Caki2 (cell line): ENCODE measurements at places on chromosomes 5 and 9. TPM values are rescaled to one million over a fixed set of nuclear protein-coding genes. Genes with fewer than 3 reads are reported as not detected.
A peak's percentile ranks its signal among the peaks of the same experiment; 100 is the strongest.

PCDHGA12 gene
- not detected in 2 replicates for total RNA-seq

C5orf34 gene
- total RNA-seq, result 12.3 and 21.5 TPM in 2 replicates

- no peak for DNase-seq
Observed at GRCh38 chr9:136910901-136911245, 24.6 kb downstream of the TRAF2 start.

GRCh38 chr5:95761771-95762651 lies 30.9 kb downstream of the RHOBTB3 start:
- peak; percentile 39 for DNase-seq

GRCh38 chr5:27701931-27702903 lies 663.8 kb upstream of the CDH9 start:
- peak; percentile 73 for DNase-seq

GRCh38 chr5:15234911-15235310 lies 265.1 kb upstream of the FBXL7 start:
- DNase-seq, result no peak

DNA sequence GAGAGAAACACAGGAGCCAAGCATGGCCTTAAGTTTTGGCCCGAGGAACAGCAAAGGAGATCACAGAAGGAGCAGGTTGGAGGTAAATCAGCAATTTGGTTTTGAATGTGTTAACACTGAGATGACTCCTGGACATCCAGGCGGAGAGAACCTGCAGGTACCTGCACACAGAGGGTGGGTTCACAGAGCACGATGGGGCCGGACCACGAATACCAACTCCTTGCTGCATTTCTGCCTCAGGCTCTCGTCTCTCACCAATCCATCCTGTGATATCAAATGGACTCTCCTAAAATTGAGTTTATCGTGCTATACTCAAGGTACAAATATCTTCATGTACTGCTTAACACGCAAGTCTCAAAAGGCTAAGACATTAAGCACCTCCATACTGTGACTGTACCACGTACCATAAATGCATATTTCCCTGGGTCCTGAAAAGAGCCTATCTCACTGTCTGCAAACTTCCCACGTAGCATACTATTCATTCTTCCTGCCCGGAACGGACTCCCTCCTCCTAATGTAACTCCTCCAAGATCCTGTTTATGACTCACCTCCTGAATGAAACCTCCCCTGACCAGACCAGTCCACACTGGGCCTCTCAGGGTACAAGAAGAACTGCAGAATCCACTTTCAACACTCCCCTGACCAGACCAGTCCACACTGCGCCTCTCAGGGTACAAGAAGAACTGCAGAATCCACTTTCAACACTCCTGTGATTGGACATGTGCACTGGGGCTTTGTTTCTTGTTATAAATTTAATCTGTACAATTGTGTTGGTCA lies 380.8 kb upstream of the RFX3 start:
- peak; percentile 37 for DNase-seq

DNA sequence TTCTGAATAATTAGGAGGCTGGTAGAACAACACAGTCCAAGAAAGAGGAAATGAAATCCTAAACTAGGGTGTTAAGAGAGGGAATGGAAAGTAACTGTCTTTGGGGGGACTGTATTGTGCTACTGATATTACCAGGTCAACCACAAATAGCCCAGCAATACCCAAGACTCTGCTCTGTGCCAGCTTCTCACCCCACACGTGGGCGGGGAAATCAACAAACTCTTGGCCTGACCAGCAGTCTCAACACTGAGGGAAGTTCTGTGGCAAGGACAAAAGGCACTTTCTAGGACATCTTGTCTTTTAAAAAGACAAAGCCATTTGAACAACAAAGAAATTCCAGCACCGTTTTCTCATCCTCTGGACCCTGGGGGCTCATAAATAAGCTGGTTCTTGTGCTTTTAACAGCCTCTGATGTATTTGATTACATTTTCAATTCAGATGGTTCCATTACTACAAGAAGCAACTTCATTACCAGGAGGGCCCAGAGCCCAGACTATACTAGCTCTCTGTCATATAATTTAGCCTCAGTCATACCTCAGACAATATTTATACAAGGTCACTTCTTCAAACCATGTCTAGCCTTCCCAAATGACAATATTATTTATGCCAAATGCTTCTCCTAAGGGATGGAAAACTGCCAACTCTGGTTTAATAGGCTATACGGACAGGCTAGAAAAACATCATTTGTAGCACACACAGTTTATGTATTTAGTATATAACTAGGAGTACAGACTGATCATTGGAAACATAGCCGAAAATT lies 297.8 kb downstream of the CWC27 start:
- no peak for DNase-seq

- DNase-seq, result no peak
Observed at GRCh38 chr5:159921721-159922120, 5.4 kb downstream of the ADRA1B start.

DNA sequence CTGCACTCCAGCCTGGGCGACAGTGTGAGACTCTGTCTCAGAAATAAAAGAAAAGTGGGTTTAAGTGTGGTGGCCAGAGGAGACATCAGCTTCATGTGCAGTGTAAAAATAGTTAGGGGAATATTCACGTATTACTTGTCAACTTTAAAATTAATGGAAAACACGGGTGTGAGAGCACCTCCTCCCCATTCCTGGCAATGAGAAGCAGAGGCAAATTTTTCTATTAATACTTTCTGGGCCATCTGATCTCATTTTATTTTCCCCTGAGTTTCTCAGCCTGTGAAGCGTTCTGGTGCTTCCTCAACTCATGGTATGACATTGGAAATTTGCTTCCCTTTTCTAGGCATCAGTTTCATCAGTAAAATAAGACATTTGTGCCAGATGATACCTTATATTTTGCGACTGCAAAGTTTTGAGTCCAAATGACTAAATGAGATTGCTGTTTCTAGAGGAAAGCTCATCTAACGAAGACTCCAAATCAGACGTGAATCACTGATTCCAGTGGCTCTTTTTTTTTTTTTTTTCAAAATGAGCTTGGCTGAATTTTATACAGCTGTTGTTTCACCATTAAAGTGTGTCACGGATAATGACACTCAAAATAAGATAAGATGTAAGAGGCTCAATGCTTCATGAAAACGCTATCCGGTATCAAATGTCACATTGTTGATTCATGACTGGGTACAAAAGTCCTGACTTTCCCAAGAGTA lies 104.6 kb downstream of the MSX2 start:
- DNase-seq, result no peak

DNA sequence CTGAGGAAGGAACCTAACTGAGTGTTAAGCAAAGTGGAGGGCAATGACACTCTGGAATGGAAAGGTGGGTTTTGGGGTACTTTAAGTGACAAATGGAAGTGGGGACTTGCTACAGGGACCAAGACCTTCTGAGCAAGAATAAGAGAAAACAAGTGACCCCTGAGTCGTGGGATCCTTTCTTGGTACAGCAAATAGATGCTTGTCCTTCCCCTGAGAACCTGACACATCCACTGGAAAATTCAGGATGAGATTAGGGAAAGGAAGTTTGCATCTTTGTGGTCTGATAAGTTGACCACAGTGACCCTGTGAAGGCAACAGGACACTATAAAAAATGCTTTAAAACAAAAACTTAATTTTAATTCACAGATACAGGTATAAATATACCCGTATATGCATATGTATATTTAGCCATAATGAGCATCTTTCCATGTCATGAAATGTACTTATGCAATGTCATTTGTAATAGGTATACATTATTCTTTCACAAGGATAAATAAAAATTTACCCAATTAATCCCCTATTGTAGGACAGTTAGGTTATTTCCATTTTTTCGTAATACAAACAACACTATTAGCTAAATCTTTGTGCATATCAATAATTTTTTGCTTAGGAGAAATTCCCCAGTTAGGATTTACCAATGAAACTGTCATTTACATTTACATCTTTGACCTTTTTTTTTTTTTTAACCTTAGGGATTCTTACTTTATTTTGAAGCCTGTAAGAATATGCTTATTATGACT lies 2.0 kb upstream of the IRF1 start:
- DNase-seq, result no peak

- no peak for DNase-seq
Observed at GRCh38 chr9:93126825-93127368, 7.2 kb downstream of the NINJ1 start.

DNA sequence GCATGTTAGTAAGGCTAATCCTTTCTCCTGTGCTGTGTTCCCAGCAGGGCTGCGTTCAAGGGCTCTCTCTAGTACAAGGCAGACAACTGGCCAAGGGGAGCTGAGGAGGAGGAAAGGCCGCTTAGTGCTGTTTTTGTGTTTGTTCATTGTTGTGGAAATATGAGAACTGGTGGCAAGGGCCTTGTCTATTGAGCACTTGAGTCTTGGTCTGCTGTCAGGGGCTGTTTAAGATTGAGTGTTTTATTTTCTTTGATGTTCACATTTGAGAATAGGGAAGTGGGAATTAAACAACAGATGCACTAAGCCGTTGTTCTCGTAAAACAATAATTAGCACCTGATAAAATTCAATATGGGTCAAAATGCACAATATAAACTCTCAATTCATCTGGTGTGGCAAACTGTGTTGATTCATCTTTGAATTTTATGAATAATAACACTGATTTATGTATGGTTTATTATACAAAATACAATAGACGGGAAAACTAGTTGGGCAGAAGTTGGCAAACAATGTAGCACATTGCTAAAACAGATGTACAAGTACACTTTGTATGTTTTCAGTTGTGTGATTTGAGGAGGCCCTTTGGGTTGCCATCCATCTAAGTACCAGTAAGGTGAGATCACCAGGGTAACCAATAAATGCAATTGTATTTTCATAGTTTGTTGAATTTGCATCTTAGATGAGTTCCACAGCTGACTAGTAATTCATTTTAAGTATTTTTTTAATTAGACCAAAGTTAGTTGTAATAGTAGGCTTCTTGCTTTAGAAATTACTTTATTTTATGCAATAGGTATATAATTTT lies 97.6 kb upstream of the GRHPR start:
- no peak for DNase-seq

GRCh38 chr5:147169901-147170300 lies 64.9 kb upstream of the STK32A start:
- no peak for DNase-seq

DNA sequence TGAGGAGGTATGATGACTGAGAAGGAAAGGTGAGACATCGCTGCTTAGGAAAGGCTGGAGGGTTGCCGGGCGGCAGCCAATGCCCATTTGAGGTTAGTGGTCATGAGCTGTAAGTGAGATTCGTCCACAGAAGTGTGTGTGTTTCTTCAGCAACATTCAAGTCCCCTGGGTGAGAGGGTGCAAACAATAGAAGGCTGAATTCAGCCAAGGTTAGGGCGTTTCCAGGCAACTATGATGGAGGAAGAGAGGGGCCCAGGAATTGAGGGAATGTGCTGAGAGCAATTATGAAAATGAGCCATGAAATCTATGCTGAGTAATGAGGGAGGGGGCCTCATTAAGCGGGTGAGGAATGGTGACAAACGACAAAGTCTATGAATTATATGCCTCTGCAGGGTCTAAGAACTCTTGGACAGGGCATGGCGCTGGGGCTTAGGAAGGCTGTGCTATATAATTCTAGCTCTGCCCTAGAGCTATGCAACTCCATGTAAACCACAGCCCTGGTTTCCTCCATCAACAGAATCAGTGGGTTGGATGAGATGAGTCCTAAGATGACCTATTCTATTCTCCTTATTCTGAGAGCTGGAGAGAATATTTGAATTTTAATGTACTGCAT lies 96.0 kb downstream of the SLIT3 start:
- DNase-seq, result no peak

GRCh38 chr9:86168256-86168655 lies 68.9 kb upstream of the GOLM1 start:
- no peak for DNase-seq

DNA sequence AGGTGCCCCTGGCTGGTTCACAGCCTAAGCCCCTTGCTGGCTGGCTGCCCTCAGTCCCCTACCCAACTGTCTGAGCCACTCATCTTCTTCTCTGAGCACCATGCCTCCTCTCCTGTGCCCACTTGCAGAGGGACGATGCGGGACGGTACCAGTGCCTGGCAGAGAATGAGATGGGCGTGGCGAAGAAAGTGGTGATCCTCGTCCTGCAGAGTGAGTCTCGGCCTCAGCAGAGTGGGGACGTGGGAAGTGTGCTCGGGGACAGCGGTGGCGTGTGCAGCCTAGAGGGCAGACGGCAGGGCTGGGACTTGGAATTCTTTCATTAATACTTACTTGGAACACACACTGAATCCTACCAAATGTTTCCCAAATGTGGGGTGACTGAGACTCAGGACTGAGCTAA lies 34.3 kb upstream of the ASS1 start:
- no peak for DNase-seq

GRCh38 chr9:121645853-121646807 lies 5.3 kb upstream of the DAB2IP start:
- peak; percentile 65 for DNase-seq

DNA sequence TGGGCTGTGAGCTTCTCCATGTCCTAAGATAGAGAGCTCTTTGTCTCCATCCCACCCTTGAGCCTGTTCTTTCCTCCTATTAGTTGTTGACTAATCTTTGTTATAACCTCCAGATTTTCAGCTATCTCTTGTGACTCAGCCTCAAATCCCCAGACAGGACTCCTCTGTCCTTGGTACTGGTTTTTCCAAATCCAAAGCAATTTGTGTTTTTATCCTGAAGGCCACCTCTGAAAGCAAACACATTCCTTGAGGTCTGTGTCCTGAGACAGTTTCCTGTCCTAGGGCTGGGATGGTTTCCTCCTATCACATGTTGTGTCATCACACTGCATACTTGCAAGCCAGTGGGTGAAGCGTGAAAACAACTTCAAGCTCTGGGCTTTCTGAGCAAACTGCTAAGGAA lies 8.5 kb downstream of the TNC start:
- peak; percentile 77 for DNase-seq

GRCh38 chr5:159463590-159464321 lies 133.5 kb upstream of the IL12B start:
- peak; percentile 78 for DNase-seq

DNA sequence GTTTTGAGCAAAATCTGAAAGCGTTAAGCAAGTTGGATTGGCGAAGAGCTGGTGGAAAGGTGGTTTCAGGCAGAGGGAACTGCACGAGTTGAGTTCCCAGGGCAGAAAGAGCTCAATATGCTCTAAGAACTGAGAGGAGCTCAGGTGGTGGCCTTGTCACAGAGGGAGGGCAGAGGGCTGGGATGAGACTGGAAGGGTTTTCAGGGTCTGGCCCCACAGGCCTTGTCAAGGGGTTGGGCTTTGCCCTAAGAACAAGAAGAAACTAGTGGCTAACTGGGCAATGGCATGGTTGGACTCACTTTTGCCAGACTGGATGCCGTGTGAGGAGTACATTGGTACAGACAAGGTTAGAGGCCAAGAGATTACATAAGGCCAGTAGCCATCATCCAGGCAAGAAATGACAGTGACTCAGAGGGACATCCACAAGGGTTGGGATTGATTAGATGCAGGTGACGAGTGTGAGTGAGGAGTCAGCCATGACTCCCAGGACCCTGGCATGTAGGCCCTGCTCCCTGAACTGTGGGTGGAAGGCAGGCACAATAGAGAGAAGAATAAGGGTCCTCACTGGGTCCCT lies 75.1 kb upstream of the SMIM23 start:
- no peak for DNase-seq

DNA sequence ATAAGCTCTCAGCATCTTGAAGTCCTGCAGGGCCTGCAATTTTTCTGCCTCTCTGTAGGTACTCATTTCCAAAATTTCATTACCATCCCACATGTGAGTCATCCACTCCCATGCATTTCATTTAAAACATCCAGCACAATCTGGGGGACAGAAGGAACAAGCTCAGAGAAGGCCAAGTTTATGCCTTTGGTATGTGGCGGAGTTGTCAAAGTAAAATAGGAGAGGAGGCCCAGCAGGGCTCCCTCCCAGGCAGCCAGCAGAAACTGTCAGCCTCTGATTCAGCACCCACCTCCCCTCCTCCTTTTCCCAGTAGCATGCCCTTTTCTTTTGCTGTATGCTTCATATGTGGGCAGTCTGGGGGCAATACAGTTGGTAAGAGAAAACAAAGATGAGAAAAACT lies 126.4 kb upstream of the ZNF366 start:
- DNase-seq, result no peak

- no peak for DNase-seq
Observed at GRCh38 chr9:123395689-123396511, 39.9 kb downstream of the CRB2 start.
